ENCODE measurements at places on chromosomes 11 and 22. TPM values are rescaled to one million over a fixed set of nuclear protein-coding genes. Genes with fewer than 3 reads are reported as not detected.

Gene MYO18B
- total RNA-seq, result 163 TPM

DNA sequence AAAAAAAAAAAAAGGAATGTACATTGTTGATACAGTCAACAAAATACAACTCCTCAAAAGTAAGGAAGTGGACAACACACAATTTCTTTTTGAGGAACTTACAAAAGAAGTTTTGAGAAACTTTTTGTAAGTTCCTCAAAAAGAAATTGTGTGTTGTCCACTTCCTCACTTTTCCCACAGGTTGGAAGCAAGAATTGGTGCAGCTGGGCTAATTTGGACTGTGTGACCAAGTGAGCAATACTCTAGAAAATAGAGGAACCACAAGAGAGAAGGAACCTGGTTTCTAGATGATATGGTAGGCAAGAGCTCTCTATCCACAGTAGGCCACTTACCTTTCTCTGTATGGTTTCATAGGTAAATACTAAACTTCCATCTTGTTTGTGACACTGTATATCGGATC lies 1053.8 kb downstream of the LRRC4C start:
- no peak overlapping the region for H3K4me3 ChIP-seq
- no peaks in the 10 kb centered on the region for H3K4me1 ChIP-seq
- no peaks in the 10 kb centered on the region for H3K27me3 ChIP-seq
- H3K36me3 ChIP-seq, result no peaks in the 10 kb centered on the region
- DNase-seq, result no peak
- H3K27ac ChIP-seq, result no peak overlapping the region

Gene NPTXR
- 23.3 TPM for total RNA-seq

DNA sequence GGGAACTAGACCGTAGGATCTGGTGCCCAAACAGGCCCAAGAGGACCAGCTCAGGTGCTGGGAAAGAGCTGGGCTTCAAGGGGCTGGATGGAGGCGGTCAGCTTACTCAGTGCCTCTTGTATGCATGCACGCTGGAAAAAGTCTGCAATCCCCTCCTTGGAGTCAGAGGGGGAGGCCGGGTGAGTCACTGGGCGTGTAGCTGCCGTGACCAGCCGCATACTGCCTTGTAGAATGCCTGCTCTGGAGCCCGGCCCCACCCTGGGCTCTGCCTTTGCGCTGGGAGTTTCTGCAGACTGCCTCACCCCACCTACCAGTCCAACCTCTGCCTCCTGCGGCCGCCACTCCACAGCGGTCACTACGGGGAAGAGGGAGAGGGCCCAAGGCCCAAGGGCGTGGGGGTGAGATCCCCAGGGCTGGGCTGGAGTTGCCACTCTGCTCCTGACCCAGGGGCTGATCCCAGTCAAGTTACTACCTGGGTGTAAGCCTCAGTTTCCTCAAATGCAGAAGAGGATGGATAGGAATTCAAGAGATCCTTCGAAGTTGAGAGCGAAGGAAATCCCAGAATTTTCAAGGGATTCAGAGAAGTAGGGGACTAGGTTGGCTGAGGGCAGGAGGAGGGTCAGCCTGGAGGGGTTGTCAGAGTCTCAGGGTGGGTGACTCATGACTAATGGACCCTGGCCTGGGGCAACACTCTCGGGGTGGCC lies 4.2 kb downstream of the MRGPRF start:
- DNase-seq, result peak; percentile 73
- no peak overlapping the region for H3K4me3 ChIP-seq
- peaks cover 59% of the 10 kb centered on the region for H3K4me1 ChIP-seq
- peak overlapping the region; percentile 84 for H3K27ac ChIP-seq

Gene NRGN
- total RNA-seq, result 5.0 TPM

GRCh38 chr22:22851969-22852368 lies 35.6 kb upstream of the IGLL5 start:
- no peak overlapping the region for H3K4me3 ChIP-seq
- H3K36me3 ChIP-seq, result no peaks in the 10 kb centered on the region
- H3K27me3 ChIP-seq, result peaks cover 91% of the 10 kb centered on the region
- DNase-seq, result no peak
- no peak overlapping the region for H3K27ac ChIP-seq

GRCh38 chr11:47285969-47286770 lies 16.2 kb downstream of the MADD start:
- peaks cover 100% of the 10 kb centered on the region for H3K36me3 ChIP-seq
- H3K27ac ChIP-seq, result peak overlapping the region; percentile 93
- H3K4me3 ChIP-seq, result no peak overlapping the region
- peaks cover 54% of the 10 kb centered on the region for H3K4me1 ChIP-seq
- no peak for DNase-seq

GRCh38 chr22:22195265-22196017 lies 49.1 kb upstream of the VPREB1 start:
- no peak overlapping the region for H3K27ac ChIP-seq
- no peak for DNase-seq

Gene IL10RA
- 5.0 TPM for total RNA-seq

GRCh38 chr22:44274918-44275630 lies 37.7 kb downstream of the SHISAL1 start:
- DNase-seq, result no peak
- no peaks in the 10 kb centered on the region for H3K4me1 ChIP-seq
- H3K27me3 ChIP-seq, result peaks cover 22% of the 10 kb centered on the region
- H3K27ac ChIP-seq, result no peak overlapping the region
- no peaks in the 10 kb centered on the region for H3K36me3 ChIP-seq

DNA sequence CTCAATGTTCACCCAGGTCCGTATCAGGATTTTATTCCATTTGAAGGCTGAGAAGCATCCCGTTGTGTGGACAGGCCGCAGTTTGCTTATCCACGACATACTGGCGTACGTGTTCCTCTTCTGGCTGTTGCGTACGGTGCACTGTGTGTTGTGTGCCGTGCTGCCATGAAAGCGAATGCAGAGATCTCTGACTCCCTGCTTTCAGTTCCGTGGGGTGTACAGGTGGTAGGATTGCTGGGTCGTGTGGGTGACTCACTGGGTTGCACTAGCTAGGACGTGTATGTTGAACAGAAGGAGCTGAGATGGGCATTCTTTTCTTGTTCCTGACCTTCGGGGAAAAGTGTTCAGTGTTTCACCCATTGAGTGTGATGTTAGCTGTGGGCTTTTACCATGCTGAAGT lies 10.3 kb downstream of the SELENOO start:
- DNase-seq, result no peak
- H3K4me1 ChIP-seq, result peaks cover 33% of the 10 kb centered on the region
- no peaks in the 10 kb centered on the region for H3K27me3 ChIP-seq
- H3K36me3 ChIP-seq, result peaks cover 86% of the 10 kb centered on the region

- H3K27ac ChIP-seq, result no peak overlapping the region
- H3K4me3 ChIP-seq, result no peak overlapping the region
- peaks cover 23% of the 10 kb centered on the region for H3K4me1 ChIP-seq
- no peaks in the 10 kb centered on the region for H3K27me3 ChIP-seq
- no peak for DNase-seq
Observed at GRCh38 chr22:24416095-24416494, 11.3 kb upstream of the ADORA2A start.

DNA sequence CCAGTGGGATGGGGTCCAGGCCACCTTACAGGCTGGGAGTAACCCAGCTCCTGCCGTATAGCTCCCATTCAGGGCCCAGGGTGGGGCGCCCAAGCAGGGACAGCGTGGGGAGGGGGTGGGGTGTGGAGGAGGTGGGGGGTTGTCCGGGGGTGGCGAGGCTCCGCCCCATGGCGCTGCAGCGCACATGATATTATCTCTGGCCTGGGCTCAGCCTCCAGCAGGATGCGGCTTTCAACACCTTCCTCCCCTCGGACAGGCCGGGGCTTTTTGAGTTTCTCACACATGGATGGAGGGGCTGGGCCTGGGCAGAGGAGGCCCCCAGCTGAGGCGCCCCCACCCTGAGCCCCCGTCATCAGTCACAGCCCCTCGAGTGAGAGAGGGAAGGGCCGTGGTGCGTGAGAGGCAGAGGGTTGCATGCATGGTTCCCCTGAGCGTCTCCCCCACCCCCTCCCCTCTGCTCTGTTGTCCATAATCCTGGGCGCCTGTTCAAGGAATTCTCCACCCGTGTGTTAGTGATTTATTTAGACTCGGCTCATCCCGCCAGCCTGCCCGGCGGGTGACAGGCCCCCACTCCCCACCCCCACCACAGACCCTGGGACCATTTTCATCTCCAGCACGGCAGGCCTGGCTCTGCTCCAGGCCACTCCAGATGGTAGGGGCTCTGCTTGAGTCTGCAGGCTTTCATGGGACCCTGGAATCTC lies 44.9 kb downstream of the WNT11 start:
- no peak overlapping the region for H3K27ac ChIP-seq
- no peaks in the 10 kb centered on the region for H3K36me3 ChIP-seq
- no peaks in the 10 kb centered on the region for H3K27me3 ChIP-seq
- peaks cover 22% of the 10 kb centered on the region for H3K4me1 ChIP-seq

Gene MPZL3
- total RNA-seq, result 2.7 TPM

Gene ADM2
- not detected for total RNA-seq

DNA sequence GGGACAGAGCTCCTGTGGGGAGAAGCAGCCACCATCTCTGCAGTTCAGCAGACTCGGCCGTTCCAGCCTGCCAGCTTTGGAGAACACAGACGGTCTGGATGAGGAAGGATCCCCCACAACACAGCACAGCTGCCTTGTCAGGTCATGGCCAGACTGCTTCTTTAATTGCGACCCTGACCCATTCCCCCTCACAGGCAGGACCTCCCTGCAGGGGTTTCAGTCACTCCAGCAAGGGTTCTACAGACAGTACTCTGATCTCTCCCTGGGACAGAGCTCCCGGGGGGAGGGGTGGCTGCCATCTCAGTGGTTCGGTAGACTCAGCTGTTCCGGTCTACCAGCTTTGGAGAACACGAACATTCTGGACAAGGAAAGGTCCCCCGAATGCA lies 173.5 kb downstream of the TTC28 start:
- no peak overlapping the region for H3K4me3 ChIP-seq
- no peaks in the 10 kb centered on the region for H3K27me3 ChIP-seq
- no peaks in the 10 kb centered on the region for H3K4me1 ChIP-seq
- no peak overlapping the region for H3K27ac ChIP-seq
